ENCODE measurements at places on chromosomes 12 and 14. TPM values are rescaled to one million over a fixed set of nuclear protein-coding genes. Genes with fewer than 3 reads are reported as not detected.
A peak's percentile ranks its signal among the peaks of the same experiment; 100 is the strongest.

Gene SLC17A8
- 0.22 TPM for polyA plus RNA-seq

DNA sequence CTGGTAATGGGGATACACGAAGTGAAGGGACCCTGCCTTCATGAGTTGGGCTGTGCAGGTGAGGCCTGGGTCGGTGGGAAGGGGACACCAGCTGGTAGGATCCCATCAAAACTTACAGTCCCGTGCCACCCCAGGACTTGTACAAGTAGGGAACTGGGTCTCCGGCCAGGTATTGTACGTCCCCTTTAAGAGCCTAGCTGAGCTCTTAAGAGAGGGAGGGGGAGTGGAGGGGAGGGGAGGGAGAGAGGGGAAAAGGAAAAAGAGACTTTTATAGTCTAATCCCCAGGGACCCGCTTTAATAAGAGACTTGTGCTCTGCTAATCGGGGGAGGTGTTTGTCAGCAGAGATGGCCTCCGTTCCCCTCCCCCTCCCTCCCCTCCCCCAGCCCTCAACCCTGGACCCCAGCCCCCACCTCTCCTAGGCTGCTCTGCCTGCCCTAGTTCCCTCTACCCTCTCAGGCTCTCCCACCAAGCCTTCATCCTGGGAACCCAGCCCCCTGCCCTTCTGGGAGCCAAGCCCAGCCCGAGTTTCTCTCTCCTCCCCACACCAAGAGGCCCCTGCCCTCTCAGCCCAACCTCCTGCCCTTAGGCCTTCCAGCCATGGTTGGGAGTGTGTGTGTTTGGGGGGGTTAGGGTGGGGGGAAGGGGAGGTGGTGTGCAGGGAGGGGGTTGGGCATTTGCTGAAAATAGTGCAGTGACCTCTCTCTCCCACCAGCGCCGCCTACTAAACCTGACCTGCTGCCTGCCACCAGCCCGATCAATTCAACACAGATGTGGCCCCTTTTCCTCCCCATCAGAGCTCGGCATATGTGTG lies 2.6 kb downstream of the GDF11 start:
- DNase-seq, result peak; percentile 79

- DNase-seq, result no peak
Observed at GRCh38 chr14:90626550-90626949, 189.7 kb downstream of the TTC7B start.

DNA sequence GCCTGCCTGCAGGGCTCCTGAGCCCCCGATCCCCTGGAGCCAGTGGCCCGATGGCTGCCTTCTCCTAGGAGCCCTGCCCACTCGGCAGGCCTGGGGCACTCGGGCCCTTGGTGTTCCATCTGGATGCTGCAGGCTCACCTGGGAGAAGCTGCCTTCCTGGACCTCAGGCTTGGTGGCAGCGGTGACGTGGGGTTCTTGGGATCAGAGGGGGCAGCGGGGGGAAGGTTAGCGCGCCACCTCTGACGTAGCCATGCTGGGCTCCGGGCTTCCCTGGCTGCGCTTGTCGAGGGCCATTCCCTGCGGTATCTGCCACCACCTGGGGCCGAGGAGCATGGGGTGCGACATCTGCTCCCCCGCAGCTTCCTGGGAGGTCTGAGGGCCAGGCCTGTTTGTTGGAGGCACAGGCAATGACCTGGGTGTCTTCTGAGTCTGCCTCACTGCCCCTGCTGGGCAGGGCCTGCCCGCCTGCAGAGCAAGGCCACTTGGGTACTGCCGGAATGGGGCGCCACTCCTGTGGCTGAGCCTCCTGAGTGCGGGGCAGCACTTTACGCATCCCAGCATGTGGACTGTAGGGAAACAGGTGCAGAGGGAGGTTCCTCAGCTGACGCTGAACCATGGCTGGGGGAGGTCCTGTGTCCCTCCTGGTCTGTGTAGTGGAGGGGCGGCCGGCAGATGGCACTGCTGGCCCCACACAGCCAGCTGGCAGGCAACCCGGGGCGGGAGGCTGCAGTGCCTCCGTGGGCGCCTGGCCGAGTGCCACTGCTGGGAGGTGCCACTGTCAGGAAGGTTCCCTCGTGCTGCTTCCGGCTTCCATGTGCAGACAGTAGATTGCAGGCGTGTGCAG lies 20.3 kb downstream of the MTA1 start:
- DNase-seq, result no peak

- no peak for DNase-seq
Observed at GRCh38 chr12:75782069-75782581, 249.5 kb downstream of the PHLDA1 start.

Gene ALX1
- 22.5 TPM for polyA plus RNA-seq

Gene TECPR2
- 20.9 TPM for polyA plus RNA-seq

DNA sequence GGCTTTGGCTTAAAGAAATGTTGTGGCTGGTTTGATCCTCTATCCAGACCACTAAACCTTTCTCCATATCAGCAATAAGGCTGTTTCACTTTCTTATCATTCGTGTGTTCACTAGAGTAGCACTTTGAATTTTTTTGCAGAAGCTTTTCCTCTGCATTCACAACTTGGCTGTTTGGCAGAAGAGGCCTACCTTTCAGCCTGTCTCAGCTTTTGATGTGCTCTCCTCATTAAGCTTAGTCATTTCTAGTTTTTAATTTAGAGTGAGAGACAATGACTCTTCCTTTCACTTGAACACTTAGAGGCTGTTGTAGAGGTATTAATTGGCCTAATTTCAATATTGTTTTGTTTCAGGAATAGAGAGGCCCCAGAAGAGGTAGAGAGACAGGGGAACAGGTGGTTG lies 13.8 kb downstream of the KCNMB4 start:
- DNase-seq, result no peak

GRCh38 chr12:70194076-70194475 lies 49.2 kb upstream of the CNOT2 start:
- DNase-seq, result no peak

DNA sequence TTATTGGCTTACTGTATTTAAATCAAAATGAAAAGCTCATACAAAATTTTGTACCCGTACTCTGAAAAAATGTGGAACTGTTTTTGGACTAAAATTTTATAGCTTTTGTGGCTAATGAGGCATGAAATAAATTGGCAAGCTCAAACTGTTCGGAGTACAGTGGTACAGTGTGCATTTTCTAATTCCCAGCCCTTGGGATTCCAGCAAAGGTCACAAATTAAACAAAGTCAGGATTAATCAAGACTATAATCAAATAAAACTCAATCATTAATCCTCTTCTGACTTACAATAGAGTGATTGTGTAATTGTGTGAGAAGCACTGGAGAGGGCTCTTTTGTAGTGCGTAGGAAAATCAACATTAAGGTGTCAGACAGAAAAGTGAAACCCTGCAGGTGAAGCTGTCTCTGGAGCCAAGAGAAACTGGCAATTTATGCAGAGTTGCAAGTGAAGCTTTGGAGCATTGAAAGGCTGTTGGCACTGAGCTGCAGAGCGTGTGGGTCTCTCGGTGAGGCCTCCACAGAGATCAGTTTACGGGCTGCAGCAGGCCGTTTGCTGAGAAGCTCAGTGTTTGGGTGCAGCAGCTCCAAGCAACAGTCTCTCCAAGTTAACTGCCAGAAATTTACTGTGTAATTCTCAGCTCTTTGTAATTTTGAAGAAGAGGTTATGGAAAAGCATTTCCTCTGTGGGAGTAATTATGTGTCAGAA lies 275.9 kb downstream of the FBXL14 start:
- DNase-seq, result peak; percentile 32

Gene HELB
- 1.9 TPM for polyA plus RNA-seq

All from left renal cortex interstitium (tissue), 4 donors.